ENCODE measurements at places on chromosomes 5 and 9. TPM values are rescaled to one million over a fixed set of nuclear protein-coding genes. Genes with fewer than 3 reads are reported as not detected.

DNA sequence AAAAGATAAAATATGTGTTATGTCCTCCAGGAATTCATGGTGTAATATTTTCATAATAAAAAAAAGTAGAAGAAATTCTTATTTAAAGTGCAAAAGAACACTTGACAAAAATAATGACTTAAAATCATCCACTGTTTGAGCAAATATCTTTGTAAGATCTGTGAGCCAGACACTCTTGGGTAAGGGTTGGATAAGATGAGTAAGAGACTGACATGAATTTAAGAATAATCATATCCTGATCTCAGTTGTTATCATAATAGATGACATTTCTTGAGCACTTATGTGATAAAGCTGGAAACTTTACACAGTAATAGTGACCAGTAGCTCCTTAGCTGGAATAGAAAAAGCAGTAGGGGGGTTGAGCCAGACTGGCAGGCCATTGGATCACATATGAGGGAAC lies 40.0 kb upstream of the ADRB2 start:
- no peaks in the 10 kb centered on the region for H3K36me3 ChIP-seq
- no peak overlapping the region for H3K27ac ChIP-seq
- DNase-seq, result no peak
- no peaks in the 10 kb centered on the region for H3K4me1 ChIP-seq
- H3K4me3 ChIP-seq, result no peak overlapping the region

- H3K27me3 ChIP-seq, result no peaks in the 10 kb centered on the region
- DNase-seq, result no peak
- no peaks in the 10 kb centered on the region for H3K4me1 ChIP-seq
- H3K4me3 ChIP-seq, result no peak overlapping the region
- no peaks in the 10 kb centered on the region for H3K36me3 ChIP-seq
These were observed 74.5 kb downstream of the FBXO38 start for GRCh38 chr5:148458036-148458888.

DNA sequence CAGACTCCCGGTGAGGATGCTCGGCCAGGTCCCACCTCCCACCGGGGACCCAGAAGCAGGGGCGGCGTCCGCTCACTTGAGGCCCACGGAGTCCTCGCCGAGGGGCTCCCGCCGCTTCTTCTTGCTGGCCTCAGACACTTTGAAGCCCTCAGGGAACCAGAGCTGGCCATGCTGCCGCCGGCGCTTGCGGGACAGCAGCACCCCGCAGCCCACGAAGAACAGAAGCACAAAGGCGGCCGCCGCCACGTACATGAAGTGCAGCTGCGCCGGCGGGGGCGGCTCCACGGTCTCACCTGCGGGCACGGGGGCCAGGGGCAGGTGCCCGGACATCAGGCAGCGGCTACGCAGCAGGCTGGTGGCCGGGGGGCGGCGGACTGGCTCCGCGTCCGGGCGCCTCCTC lies 19.4 kb upstream of the SEC16A start:
- no peak overlapping the region for H3K27ac ChIP-seq
- H3K27me3 ChIP-seq, result no peaks in the 10 kb centered on the region
- no peaks in the 10 kb centered on the region for H3K4me1 ChIP-seq
- H3K36me3 ChIP-seq, result peaks cover 42% of the 10 kb centered on the region

GRCh38 chr5:59521476-59521875 lies 372.1 kb downstream of the PDE4D start:
- H3K27me3 ChIP-seq, result no peaks in the 10 kb centered on the region
- no peaks in the 10 kb centered on the region for H3K36me3 ChIP-seq
- no peaks in the 10 kb centered on the region for H3K4me1 ChIP-seq
- no peak overlapping the region for H3K4me3 ChIP-seq
- no peak for DNase-seq

TUSC1 gene
- 16.4 TPM for total RNA-seq

HSPA9 gene
- 368 TPM for total RNA-seq

DHX29 gene
- total RNA-seq, result 41.3 TPM

ESM1 gene
- total RNA-seq, result not detected

CCDC171 gene
- total RNA-seq, result 1.9 TPM
